Stimulated activated CD8-positive, alpha-beta memory T cell treated with anti-CD3 and anti-CD28 coated beads, Interleukin-4, amount 100 ng/mL, for 4 hours (primary cell): ENCODE measurements at places on chromosomes 12 and 14.
A peak's percentile ranks its signal among the peaks of the same experiment; 100 is the strongest.

- DNase-seq, result no peak
These were observed at the start of gene SDR9C7 for GRCh38 chr12:56933826-56934625. TSS of gene SDR9C7 (minus strand) at chr12:56934408. CDS start at chr12:56934261, 147 bp downstream.

DNA sequence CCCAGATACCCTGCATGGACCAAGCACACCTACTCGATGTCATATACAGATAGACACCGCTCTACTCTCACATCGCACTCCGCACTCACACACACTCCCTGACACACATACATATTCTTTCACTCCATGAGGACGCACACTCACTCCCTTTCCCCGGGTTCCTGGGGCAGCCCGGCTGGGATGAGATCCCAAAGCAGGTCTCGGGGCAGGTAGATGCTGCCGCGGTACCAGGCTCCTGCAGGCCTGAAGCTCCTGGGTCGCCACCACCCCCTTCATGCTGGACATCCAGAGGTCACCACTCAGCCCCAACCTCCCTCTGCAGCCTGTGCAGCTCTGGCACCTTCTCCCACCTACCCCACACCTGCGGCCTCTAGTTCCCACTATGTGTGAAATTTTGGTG lies 2.3 kb downstream of the C1QL4 start:
- DNase-seq, result no peak

DNA sequence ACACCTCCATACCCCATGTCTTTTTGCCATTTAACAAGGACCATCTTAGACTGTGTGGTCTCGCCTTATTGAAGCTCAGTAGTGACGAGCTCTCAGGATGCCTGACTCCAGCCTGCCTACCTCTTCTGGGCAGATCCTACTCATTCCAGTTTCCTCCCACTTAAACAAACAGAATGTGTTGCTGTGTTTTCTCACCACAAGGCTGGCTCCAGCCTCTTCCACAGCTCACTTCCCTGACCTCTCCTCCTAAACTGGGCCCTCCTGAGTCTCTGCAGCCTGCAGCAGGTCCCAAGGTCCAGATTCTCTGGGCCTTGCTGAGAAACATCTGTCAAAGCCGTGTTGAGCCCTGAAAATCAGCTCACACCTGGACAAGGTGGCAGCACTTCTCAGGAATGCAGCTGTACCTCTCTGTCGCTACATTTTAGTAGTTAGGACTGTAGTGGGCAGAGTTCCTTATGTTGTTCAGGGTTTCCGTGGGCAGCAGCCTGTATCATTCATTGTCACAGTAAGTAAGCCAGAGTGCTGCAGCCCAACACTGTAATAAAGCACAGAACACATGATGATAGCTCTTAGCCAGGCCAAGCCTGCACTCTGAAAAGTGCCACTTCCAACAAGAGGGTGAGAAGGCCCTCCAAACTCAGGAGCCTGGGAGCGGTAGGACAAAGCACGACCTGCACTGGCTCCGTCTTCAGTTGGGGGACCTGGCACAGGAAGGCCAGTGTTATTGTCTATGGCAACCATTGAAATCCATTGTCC lies 68.5 kb downstream of the NKX2-1 start:
- no peak for DNase-seq

GRCh38 chr12:115176741-115177400 lies 492.9 kb upstream of the TBX3 start:
- DNase-seq, result no peak

DNA sequence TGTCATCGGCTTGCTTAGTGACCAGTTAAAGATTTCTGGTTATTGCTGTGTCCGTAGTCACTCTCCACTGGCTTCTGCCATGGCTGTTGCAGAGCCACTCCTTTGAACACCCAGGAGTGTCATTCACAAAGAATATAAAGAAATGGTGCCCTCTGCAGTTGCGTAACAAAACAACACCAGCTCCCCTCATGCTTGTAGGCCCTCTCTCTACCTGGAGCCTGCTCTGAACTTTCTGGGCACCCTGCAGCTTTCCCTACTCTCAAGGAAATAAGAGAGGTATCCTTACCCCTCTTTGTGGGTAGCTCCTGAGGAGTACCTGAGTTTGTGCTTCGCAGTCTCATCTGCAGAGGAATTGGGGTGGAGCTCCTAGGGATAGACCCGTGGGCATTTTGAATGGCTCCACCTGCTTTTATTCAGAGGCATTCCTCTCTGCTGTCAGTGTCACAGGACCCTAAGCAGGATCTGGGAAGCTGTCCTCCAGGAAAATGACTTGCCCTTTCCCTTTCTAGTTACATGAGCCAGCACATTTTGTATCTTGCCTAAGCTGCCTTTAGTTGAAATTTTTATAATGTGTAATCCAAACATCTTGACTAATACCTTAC lies 97.2 kb upstream of the TMEM260 start:
- DNase-seq, result no peak

DNA sequence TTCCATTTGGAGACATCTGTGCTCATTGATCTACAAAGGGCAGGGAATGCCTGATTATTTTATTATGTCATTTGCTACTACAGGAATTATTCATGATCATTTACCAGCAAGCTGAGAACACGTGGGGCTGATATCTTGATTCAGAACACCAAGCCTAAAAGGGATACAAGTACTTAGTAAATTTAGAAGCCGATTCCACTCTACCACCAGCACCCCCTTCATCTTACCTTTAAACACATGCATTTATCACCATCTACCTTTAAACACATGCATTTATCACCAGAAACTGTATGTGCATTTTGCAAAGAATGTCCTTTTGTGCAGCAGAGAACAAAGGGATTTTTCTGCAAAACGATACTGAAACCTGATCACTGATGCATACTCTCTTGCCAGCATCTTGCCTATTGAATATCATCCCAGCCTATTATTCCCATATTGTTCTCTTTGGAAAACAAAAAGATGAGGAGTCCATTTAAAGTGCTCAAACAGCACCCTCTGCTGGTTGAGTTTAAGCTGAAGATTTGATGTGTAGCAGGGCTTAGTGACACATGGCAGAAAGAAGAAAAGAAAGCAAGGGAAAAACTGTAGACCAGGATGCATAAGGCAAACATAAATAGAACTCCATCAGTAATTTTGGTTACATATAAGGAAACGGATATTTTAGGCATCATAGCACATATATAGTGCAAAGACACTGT lies 132.6 kb upstream of the PLEKHG7 start:
- no peak for DNase-seq

DNA sequence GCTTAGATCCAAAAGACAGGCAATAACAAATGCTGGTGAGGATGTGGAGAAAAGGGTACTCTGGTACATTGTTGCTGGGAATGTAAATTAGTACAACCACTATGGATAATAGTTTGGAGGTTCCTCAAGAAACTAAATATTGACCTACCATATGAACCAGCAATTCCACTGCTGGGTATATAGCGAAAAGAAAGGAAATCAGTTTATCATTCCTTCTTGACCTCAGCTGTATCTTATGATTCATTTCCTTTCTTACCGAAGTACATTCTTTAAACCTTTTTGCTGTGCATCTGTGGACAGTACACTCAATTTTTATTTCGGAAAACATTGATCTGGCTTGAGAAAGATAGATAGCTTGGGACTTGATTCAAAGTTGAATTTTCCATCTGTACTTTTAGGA lies 183.2 kb upstream of the LRFN5 start:
- DNase-seq, result no peak

- no peak for DNase-seq
These were observed 9.8 kb upstream of the SSTR1 start for GRCh38 chr14:38197784-38198335.

GRCh38 chr14:95344536-95344935 lies 24.8 kb upstream of the CLMN start:
- no peak for DNase-seq

GRCh38 chr12:105294886-105295479 lies 35.5 kb upstream of the C12orf75 start:
- no peak for DNase-seq

DNA sequence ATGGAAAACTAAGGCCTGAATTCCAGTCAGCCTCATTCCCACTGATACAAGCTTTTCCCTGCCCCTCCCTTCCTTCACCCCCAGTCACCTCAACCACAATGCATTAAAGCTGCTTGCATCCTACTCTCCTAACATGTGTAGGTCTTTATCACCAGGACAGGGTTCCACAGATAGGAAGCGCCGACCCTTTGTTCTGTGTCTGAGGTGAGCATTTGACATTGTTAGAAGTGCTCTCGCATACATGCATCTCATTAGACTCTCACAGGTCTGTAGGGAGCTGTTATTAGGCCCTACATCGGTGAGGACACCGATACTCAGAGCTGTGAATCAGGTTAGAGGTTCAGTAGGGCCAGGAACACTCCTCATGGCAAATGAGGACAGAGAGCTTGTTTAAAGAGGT lies 13.2 kb upstream of the EDDM3A start:
- DNase-seq, result no peak

- no peak for DNase-seq
These were observed 2.3 kb upstream of the KRT6A start for GRCh38 chr12:52495389-52495788.

DNA sequence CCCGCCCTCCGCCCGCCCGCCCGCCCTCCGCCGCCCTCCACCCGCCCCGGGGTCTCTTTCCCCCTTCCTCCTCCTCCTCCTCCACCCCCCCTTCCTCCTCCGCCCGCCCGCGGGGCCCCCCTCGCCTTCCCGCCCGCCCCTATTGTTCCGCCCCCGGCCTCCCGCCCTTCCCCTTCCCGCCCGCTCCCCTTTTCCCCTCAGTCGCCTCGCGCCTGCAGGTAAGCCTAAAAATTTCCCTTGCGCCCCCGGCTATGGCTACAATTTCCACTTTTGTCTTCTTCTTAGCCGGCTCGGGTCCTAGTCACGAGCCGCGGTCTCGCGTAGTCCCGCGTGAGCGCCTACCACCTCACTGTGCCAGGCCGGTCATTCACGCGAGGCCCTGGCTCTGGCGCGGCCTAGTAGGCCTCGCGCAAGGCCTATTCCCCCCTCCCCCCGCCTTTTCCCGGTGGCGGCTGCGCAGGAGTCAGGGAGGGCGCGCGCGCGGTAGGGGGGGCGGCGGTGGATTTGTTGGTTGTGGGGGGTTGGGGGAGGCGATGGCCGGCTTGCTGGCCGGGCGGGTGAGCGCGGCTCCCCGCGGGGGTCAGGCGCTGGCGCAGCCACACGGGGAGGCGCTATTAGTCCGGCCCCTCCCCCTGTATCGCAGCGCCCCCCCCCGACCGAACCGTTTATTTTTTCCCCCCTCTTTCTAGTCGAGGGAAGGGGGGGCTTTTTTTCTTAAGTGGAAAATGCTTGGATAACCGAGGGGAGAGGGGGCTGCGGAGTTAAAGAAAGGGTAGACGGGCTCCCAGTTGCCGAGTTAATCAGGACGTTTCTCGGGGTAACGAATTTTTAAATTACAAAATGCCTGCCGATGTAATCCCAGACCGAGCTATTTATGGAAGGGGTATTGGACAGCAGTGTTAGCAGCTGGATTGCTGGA lies 516 bp downstream of the PCBP2 start:
- peak; percentile 61 for DNase-seq

GRCh38 chr14:68157971-68158371 lies 338.4 kb downstream of the RAD51B start:
- no peak for DNase-seq

GRCh38 chr14:24311837-24312615 lies 724 bp downstream of the LTB4R start:
- DNase-seq, result no peak
